Stimulated activated CD4-positive, alpha-beta T cell treated with anti-CD3 and anti-CD28 coated beads, TNF-alpha, amount 100 ng/mL, for 48 hours (primary cell): ENCODE measurements at places on chromosomes 7 and 10.

DNA sequence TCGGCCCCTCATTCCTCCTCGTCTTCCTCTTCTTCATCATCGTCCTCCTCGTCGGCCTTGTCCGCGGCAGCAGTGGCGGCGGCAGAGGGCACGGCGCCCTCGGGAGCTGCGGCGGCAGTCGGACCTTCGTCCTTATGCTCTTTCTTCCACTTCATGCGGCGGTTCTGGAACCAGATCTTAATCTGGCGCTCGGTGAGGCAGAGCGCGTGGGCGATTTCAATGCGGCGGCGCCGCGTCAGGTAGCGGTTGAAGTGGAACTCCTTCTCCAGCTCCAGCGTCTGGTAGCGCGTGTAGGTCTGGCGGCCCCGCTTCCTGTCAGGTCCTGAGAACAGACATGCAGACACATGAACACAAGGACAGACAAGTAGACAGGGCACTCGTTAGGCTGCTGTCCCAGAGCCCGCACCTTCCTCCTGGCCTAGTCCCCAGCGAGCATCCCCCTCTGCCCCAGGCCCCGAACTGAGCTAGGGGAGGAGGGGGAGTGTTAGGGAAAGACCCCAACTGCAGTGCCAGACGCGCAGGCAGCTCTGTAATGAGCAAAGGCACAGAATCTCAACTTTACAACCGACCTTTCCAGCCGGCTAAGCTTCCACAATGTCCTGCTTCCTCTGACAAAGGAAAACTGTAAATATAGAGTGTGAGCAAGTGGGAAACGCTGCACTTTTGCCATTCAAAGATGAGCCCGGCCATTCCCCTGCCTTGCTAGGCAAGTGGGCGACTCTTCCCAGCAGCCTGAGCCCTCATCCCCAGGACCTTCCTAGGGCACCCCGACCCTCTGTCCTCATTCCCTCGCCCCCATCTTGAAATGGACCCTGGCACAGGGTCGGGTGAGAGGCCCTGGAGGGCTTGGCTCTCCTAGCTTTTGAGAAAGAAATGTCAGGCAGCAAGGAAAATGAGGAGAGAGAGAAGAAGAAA, 1.3 kb downstream of the HOXA7 start:
- no peak for DNase-seq

GRCh38 chr7:119802147-119802546, 470.8 kb upstream of the KCND2 start:
- no peak for DNase-seq

GRCh38 chr10:22445495-22445894, 100.2 kb downstream of the SPAG6 start:
- DNase-seq: no peak

DNA sequence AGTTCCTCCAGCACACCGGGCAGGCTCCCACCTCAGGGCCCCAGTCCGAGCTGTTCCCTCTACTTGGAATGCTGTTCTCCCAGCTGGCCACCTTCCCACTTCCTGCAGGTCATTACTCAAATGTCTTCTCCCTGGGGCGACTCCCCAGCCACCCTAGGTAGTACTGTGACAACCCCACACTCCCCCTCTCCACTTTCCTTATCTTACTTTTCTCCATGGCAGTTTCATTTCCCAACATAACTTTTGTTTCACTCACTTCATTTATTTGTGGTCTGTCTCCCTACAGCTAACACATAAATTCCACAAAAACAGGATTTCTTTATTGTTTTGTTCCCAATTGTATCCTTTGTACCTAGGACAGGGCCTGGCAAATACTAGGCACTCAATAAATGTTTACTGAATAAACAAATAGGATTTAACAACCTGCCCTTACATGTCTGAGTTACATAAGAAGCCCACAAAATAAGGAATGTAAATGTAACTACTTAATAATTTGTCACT, 76.5 kb downstream of the JAZF1 start:
- DNase-seq: no peak

- DNase-seq: no peak
Observed at GRCh38 chr7:48427671-48428070, 256.4 kb downstream of the ABCA13 start.

DNA sequence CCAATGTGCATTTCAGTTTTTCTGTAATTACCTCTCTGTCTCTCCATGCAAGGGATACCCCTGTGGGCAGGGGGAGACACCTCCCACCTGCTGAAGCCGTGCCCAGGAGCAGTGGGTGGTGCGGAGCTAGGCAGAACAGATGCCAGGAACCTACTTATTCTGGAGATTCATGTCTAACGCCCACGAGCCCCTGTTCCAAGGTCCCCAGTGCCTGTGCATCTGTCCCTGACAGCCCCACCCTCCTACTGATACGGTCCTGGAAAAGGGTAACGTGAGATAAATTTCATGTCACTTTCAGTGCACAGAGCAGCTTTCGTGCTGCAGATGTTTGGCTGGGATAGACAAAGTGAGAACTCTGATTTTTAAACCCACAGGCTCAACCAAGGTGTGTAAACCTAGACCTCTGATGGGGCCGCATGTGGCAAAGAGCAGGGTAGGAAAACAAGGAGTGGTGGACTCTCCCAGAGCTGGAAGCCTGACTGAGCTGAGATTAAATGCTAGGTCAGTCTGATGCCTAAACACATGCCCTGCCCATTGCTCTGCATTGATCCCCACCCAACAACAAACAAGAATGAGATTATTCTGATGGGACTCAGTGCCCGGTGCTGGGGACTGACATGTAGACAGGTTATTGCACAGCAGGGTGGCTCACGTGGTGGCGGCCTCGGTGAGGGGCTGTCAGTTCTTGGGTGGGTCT, 123.6 kb upstream of the GDF10 start:
- no peak for DNase-seq

GRCh38 chr10:81297292-81297691, 577.7 kb upstream of the NRG3 start:
- DNase-seq: no peak

DNA sequence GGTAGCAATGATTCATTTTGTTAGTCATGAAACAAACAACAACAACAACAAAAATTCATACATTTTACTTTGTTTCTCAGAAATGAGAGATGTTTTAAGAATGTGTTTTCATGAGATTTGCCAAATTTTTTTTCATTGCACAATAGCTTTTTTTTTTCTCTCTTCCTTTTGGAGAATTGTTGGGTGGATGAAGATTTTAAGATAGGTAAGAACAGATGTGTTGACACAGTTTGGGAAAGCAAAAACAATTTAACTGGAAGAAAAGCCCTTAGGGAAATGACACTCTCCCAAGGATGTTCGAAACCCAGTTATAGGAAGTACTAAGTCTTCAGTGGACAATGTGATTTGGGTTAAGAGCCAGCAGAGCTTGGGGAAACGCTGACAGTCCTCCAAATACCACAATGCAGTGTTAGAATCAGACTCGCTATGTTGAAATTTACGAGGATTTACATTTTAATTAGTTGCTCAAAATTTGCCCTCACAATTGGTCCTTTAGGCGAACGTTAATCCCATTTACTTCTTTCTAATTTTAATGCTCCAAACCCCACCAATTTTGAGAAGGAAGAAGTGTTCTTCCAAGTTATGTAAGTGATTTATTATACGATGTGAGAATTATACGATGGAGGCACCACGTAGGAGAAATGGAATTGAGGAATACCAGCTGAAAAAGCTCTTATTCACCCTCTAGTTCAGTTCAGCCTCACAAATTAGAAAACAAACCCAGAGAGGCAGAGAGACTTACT, 61.2 kb downstream of the HHEX start:
- DNase-seq: no peak

- DNase-seq: no peak
Observed at GRCh38 chr7:107666790-107667189, 6.2 kb downstream of the SLC26A4 start.

- DNase-seq: no peak
Observed at GRCh38 chr10:48307711-48308018, 1.2 kb downstream of the MAPK8 start.

DNA sequence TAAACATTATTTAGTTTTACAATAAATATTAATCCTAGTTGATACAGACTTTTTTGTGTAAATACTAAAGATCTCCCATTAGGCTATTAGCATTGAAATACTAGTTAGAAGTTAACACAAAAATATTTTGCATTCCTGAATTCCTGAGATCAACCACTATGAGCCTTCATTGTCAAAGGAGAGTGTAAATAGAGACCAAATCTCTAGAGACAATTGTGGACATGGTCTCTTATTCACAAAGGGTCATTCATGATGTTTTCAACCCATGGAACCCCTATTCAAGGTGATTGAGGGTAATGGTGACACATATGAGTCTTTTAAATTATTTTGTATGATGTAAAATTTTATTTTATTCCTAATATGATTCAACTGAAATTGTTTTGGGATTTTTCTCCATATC, 1454.8 kb upstream of the LRRTM3 start:
- no peak for DNase-seq

DNA sequence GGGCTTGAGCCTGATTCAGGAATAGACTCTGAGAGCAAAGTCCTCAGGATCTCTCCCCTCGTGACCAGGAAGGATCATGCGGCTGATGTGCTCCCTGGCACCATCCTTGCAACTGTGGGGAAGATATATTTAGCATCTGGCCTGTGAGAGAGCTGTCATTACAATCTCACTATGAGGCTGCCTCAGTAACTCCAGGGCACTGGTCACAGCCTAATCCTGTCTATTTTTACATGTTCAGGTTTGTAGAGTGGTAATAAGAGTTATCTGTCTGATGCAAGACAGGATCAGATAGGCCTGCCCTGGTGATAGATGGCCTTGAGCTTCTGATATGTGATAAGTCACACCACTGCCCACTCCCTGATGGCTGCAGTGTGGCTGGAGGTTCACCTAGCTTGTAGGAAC, 50.7 kb downstream of the PPP1R3C start:
- DNase-seq: no peak

- no peak for DNase-seq
Observed at GRCh38 chr7:100584683-100585510, 1.0 kb downstream of the LRCH4 start.

DNA sequence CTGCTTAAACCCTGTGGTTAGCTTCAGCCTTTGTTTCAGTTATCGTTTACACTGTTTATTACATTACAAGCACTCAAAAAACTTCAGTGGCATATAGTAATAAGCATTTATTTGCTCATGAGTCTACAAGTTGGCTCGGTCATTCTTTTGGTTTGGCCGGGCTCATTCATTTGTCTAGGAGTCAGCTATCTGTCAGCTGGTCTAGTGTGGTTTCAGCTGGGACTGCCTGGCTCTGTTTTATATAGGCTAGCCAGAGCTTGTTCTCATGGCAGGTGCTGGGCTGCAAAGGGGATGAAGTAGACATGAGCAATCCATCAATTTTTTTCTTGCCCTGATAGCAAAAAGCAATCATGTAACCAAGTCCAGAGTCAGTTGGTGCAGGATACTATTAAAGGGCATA, 103.6 kb downstream of the MKLN1 start:
- DNase-seq: no peak

GRCh38 chr7:106260136-106260561, 24.6 kb downstream of the NAMPT start:
- DNase-seq: no peak

- no peak for DNase-seq
Observed at GRCh38 chr10:131126321-131127137, 185.0 kb downstream of the TCERG1L start.

- no peak for DNase-seq
Observed at GRCh38 chr10:133378251-133379096, 588 bp upstream of the PAOX start.

GRCh38 chr7:148211740-148212151, 378.8 kb upstream of the C7orf33 start:
- no peak for DNase-seq

DNA sequence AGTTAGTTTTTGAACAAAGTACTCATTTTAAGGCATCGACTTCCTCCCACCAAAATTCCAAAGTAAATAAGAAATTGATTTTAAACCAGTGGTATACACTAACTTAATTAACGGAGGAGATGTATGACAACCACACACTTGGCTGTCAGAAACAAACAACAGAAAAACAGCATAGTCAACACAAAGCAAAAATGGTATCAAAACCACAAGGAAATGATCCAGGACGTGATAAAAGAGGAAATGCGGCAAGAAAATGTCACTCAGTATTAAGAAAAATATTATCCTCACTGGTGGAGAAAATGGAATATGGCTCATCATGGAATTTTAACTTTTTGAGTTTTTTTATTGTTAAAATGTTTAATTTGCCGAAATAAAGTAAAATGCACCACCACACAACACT, 17.5 kb downstream of the KIAA1549 start:
- no peak for DNase-seq

DNA sequence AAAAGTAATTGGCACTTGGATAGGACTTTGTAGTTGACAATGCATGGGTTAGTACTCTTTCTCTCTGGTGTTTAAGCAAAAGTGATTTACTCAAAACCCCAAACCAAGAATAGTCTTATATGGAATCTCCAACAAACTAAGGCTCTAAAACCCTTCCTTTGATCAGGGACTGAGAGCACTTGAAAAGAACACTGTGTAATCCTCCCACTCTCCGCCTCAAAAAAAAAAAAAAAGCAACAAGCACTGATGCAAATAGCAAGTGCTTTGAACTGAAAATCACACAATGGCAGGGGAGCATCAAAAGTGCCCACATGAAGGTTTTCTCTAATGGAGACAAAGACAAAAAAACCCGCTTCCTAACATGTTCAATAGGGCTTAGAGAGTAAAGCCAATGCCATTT, 467.9 kb upstream of the AUTS2 start:
- DNase-seq: no peak

GRCh38 chr7:66418537-66418936, 210.1 kb upstream of the KCTD7 start:
- DNase-seq: no peak

GRCh38 chr10:57661206-57661605, 606.5 kb downstream of the IPMK start:
- no peak for DNase-seq

GRCh38 chr10:30750971-30751677, 121.6 kb upstream of the LYZL2 start:
- DNase-seq: no peak

- no peak for DNase-seq
Observed at GRCh38 chr7:84700563-84701370, 486.1 kb downstream of the SEMA3D start.

DNA sequence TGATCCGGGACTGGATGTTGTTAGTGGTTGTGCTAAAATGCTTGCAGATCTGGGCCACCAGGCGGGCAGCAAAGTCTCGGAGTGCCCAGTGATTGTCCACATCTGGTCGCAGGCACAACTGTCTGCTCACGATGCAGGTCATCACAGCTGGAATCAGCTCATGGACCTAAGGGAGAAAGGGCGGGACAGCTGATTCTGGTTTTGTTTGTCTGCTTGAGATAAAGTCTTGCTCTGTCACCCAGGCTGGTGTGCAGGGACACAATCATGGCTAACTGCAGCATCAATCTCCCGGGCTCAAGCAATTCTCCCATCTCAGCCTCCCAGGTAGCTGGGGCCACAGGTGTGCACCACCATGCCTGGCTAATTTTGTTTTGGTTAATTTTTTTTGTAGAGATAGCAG, 8.0 kb downstream of the TAF6 start:
- no peak for DNase-seq
